Memory B cell (primary cell): ENCODE measurements at places on chromosomes 16 and 17.

DNA sequence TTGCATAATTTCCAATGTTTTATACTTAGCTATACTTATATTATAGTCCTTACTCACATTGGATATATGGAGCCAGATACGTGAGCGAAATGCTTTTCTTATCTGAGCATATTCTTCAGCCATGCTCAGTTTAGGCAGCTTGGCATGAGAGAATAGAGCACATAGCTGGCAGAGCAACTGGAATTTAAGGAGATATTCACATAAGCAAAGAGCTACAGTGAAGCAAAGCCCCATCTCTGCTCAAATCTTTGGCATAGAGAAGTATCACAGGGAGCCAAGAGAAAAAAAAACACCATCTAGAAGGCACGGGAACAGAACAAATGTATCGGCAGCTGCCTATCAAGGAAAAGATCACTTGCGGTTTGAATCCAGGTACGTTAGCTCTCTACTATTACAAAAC, 734.2 kb upstream of the KIF2B start:
- no peak for DNase-seq

DNA sequence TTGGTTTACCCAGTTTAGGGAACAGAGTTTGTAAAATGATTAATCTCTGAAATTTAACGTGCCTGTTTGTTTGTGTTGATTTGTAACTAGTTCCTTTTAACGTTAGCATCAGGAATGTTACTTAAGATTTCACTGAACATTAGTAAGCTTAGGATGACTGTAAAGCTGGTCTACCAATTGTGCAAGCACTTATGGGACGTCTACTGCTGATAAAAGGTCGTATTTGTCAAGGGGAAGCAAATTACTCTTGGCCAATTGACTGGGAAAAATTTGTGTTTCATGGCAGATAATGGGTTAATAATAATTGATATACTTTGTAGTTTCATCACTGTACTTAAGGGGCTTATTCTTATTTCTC, 11.8 kb downstream of the METTL9 start:
- no peak for DNase-seq

DNA sequence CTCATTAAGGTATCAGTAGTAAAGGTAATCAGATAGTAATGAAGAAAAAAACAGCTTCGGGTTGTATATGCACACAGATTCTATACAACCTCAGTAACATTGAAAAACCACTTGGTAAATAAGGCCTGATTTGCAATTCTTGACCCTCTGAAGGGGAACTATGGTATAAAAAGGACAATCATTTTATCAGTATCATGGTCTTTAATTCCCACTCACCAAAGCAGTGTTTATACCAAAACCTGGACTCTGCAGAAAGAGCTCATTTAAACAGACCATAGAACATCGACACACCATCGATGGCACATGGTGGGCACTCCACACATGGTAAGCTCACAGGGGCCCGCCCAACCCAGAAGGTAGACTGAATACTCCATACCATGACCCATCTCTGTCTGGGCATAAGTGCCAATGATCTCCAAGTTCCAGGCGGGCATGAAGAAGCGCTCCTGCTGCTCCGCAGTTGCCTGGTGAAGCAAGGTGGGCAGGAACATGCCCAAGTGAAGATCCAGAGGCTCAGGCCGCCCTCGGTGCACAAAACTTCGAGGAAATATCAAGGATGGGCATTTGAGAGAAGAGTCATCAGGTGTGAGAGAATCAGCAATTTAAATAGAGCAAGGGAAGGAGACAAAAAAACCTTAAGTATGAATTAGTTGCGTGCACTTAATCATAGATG, 19.0 kb downstream of the ACOX1 start:
- DNase-seq = no peak

- no peak for DNase-seq
Measured at GRCh38 chr17:48139944-48140343, 32.4 kb downstream of the SNX11 start.

- DNase-seq = no peak
Measured at GRCh38 chr17:68910251-68910705, 44.9 kb downstream of the ABCA8 start.

DNA sequence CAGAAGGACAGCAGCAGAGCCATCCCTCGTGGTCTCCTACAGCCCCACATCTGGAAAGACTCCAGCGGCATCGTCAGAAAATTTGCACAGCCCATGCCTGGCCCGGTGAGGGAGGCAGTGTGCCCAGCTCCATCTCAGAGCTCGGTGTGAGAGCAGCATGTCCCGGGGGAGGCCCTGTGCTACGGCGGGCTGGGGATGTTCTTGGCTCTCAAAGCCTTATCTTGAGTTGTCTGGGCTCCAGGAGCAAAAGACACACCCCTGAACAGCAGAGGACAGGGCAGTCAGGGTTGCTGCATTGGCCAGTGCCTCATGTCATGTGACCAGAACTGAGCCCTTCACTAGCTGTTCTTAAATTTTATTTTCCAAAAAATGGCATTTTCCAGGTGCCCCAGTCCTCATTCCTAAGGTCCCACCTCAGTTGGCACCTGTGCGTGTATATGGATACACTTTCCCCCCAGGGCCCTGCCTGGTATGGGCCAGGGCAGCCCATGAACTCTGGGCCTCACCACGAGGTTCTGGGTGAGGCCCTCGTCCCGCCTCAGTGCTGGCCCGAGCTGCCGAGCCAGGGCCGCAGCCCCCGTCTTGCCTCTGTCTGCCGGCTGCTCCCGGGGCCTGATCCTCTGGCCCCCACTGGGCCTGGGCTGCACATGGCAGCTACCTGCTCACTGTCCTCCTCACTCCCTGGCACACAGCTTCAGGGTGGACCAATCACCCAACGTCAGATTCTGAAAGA, 3.0 kb downstream of the NUDT16L1 start:
- no peak for DNase-seq

GRCh38 chr16:1379304-1380076, 27.8 kb downstream of the GNPTG start:
- peak; percentile 74 for DNase-seq

GRCh38 chr17:13835151-13835550, 233.4 kb upstream of the HS3ST3A1 start:
- no peak for DNase-seq

DNA sequence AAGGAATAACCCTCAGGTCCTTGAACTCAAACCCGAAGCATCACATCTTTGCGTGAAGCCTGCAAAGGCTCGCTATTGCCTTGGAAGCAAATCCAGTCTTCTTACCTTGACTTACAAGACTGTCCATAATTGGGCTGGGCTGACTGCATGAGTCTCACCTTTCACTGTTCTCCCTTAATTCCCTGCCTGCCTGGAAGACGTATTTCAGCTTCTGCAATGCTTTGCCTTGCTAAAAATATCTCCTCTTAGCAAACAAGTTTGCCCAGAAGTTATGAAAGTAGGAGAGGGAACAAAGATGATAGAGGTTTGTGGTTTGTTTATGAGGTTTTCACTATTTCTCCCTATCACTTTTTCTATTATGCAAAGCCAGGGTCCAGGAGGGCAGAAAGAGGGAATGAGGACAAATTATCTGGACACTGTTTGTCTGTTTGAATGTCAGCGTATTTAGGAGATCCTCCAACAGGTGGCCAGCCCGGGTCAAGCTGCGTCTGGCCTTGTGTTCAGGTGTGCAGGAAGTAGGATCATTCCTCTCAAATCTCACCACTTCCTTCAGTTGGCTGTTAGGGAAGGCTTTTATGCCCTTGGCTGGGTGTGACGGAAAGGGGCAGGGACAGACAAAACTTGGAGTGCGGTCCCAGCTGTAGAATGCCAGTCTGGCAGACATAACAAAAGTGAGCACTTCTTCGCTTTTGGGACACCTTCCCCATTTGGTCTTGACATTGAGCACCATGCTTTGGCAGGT, 488.9 kb downstream of the CDH13 start:
- DNase-seq = no peak
